ENCODE measurements at places on chromosomes 7 and 10.
A peak's percentile ranks its signal among the peaks of the same experiment; 100 is the strongest.

DNA sequence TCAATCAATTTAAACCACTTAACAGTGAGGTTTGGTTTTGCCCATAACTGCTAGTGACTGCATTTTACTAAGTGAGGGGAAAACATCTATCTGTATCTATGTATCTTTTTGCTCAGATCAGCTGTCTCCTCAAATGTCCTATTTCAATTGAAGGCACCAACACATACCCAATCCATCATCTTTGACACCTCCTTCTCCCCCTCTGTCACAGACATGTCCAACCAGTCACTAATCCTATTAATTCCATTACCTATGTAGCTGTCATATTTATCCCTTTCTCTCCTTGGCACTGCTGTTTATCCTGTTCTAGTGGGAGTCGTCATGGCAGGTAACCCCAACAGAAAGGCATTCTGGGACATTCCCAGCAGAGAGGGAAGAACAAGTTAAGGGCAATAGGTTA lies 975.2 kb upstream of the AUTS2 start:
- no peak for DNase-seq

DNA sequence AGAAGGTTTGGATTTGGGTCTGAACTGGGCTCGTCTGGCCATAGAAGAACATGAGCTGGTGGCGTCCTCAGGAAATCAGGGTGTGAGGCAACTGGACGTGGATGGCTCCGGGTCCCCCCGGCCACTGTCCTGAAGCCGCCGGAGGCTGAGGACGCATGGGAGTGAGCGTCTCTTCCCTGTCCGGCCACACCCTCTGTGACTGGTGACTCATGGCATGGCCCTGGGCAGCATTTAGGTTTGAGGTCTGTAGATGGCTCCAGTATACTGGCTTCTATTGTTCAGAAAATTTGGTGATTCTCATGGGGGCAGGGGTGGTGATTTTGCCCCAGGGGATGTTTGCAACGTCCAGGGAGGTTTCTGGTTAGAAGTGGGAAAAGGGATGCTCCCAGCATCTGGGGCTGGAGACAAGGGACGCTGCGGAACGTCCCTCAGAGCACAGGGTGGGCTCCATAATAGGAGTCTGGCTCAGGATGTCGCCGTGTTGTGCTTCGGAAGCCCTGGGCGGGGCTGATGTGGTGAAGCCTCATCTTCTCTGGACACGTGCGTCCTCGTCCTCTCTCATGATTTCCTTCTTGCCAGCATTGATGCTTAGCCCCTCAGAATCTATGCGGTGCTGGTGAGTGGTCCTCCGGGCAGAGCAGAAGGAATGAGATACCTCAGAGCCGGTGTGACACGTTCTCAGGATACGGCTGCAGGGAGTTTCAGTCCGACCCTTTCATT lies 49.9 kb downstream of the PITRM1 start:
- DNase-seq, result no peak

DNA sequence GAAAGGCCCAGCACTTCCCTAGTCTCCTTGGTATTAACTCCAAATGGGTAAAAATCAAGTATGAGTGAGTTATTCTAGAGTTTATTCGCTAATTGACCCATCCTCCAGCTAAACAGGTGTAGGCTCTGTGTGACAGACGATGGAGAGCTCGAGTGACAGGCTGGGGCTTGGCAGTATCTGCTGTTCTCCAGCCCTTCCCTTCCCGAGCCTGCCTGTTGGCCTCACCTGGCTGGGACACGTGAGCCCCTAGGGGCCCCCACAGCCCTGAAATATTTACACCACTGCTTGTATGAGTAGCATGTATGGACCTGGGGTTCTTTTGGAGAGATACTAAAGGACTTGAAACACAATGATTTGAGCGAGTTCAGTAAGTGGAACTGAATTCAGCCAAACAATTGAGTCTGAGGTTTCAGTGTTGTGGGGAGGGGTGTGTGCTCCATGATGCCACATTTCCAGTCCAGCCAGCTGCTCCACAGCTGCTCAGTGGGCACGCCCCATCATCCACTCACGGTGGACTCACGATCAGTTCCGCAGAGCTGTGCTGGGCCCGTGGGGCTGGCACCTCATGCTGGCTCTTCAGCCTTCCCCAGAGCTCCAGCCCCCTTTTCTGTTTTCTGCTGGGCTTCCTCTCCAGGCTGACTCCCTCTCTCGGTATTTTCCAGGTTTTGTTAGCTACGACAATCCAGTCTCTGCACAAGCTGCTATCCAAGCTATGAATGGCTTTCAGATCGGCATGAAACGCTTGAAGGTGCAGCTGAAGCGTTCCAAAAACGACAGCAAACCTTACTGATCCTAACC lies 283.0 kb downstream of the USP6NL start:
- DNase-seq, result no peak

DNA sequence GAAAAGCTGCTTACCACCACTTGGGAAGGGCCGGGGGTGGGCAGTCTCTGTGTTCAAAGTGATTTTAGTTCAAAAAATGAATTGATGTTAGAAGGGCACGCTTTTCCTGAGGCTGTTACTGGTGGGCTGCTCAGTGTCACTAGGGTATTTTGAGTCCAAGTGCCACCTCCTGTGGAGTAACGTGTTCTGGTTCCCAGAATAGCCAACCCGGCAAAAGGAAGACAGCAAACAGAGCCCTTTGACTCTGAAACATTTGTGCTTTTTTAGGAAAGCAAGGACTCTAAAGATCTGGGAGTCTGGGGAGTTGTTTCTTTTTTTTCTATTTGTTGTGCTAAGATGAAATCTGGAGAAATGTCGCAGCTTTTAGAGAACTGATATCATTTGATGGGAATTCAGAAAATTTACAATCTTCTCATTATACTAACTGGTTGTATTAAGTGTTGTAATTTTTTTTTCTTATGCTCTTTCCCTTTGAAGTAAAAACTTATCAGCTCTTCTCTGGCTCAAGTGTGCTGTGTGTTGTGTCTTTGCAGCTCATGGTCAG lies 66.2 kb downstream of the MKX start:
- DNase-seq, result no peak

DNA sequence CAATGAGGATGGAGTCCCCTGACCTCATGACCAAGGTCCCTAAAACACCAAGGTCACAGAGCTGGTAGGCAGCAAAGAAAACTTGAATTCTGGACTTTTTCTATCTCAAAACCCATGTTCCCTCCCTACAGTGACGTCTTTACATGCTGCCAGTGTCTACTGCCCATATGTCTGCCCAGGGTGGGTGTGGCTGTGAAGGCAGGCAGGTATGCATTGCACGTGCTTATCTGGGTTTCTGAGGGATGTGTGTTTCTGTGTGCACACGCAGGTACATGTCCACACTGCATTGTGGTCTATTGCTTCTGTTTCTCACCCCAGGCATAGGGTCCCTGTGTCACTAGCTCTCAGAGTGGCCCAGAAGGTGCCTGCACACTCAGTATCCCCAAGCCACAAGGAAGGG lies 13.5 kb downstream of the ATP6V1F start:
- no peak for DNase-seq

DNA sequence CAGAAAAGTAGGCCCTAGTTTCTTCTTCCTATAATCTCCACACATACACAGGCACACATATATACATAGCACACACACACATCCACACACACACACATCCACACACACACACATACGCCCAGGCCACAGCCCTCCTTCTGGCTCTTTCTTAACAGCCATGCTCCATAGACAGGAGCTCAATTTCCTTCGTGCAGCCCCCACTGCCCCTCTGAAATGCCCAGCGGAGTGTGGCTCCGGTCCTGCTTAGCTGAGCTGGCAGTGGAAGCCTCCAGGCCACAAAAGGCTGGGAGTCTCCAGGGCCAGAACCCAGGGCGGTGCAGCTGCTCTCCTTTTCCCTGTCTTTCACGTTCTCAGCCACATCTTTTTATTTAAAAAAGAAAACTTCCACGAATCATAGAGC lies 282.9 kb upstream of the IGFBP3 start:
- no peak for DNase-seq

DNA sequence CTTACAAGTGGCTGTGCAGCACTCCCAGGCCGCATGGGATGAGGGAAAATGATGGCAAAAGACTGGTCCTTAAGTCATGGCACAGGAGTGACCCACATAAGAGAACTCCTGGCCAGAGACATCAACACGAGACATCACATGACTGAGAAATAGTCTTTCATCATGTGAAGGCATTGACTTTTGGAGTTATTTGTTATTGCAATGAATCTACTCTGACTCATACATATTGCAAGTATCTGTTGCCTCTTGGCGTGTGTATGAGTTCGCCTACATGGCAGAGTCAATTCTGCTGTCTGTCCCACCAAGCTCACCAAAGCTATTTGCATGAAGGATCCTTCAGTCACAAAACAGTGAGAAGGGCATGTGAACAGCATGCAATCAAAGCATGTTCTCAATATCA lies 59.7 kb upstream of the HABP2 start:
- no peak for DNase-seq

DNA sequence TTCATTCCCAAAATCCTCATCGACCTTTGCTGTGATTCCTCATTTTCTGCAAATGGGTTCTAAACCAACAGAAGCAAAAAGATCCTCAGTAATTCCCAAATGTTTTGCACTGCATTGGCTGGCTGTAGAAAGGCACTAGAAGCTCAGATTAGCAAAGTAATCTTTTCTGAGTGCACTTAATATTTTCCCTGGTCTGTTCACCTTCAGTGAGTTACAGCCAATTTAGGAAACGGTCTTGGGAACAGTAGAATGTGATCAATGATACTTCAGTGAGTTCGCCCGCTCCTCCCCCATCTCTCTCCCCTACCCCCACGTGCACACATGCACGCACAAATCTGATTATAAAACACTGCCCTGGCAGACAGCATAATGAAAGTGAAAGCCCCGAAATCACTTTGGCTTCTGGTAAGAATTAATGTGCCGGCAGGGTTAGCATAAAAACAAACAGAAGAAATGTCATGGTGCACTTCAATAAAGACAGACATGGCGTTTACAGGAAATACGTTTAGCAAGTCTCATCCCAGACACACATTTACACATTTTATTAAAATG lies 201.3 kb upstream of the CDCA7L start:
- no peak for DNase-seq

DNA sequence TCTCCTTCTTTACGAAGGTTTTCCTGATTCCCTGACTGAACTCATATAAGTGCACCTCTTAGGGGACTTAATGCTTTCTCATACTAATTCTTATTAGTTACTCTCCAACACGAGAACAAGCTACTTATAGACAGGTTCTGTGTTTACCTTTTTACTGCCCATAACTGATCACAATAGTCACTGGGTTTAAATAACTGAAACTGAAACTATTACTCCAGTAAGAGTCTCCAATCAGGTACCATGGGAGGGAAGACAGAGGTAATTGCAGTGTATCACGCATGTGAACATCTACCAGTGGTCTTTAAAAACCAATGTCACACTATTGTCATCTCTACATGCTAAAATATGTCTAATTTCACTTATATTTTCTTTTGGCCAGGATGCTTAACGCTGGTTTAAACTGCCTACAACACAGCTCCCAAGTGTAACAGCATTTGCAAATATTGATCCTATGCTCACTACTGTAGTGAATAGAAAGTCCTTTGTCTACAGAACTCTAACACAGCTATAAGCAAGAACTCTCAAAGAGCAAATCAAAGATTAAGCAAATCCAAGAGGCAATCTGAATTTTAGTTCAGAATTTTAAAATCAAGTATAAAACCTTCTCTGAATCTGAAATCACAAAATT lies 3.6 kb downstream of the GDI2 start:
- no peak for DNase-seq

- peak; percentile 26 for DNase-seq
Observed at GRCh38 chr10:108360187-108360586, 1195.7 kb upstream of the SORCS1 start.

DNA sequence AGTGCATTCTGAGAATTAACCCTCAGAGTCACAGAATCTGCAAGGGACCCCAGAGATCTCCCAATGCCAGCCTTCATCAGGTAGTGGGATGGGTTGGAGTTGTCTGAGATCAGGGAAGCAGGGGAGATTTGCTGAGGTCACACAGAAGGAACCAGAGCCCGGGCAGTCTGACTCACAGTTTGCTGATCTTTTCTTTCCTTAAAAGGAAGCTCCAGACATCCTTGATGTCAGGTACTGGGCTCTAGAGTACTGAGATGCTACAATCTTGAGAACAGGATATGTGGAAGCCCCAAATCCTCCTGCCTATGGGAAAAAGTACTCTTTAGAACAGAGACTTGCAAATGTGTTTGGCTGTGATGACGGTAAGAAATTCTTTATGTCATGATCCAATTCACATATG lies 706 bp downstream of the TBATA start:
- DNase-seq, result no peak

DNA sequence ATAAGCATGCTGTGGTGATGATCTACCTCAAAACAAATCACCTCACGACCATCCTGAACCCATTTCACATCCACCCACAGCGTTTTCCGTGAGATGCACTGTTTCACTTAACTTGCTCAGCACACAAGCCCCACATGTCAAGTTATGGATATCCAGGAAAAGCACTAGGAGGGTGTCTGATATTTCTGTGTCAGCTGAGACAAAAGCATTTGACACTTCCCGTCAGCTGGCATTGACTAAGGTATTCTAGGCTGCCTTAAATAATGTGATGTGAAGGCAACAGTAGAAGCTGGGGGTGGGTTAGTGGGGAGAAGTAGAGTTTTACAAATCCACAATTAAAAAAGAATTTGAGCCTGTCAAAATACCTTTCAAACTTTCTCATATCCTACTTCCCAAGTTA lies 68.7 kb upstream of the MDFIC start:
- no peak for DNase-seq

- DNase-seq, result no peak
Observed at GRCh38 chr10:51689536-51689935, 9.9 kb downstream of the CSTF2T start.

- no peak for DNase-seq
Observed at GRCh38 chr7:111162692-111163091, 71.8 kb downstream of the LRRN3 start.

GRCh38 chr7:27171325-27171636 lies 2.8 kb downstream of the HOXA10 start:
- no peak for DNase-seq

DNA sequence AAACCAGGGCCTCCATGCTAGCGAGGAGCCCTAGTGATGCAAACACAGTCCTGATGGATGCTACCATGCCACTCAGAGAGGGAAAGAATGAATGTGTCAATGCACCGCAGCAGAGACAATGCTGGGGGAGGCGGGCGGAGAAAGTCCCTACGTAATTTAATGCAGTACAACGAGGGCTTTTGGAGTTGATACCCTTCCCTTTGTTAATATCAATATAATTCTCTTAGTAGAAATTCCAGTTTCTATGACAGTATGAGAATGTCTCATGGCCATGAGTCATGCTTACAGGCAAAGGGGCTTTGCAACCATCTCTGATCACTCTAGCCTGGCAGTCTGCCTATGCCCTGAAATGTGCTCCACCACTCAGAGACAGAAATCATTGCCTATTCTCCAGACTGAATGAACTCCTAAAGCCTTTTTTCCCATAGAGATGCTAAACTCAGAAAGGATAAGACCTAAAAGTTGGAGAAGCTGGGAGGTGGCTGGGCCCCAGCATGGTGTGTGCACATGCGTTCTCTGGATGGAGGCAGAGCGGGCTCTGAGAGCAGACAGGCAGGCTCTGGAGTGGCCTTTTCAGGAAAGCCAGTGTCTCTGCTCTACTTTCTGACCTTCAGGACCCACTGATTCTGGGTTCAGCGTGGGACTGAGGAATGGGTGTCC lies 20.3 kb upstream of the GIMAP2 start:
- no peak for DNase-seq

- DNase-seq, result no peak
Observed at GRCh38 chr10:49172061-49172776, 16.0 kb downstream of the TMEM273 start.

- DNase-seq, result no peak
Observed at GRCh38 chr7:18123508-18124239, 96.0 kb upstream of the PRPS1L1 start.
